ENCODE measurements at places on chromosomes 2 and 18.

- DNase-seq, result no peak
Observed at GRCh38 chr2:150917961-150918713, 343.5 kb downstream of the RBM43 start.

GRCh38 chr2:233312874-233313273 lies 5.3 kb downstream of the SAG start:
- no peak for DNase-seq

GRCh38 chr2:19355014-19355405 lies 3.4 kb downstream of the OSR1 start:
- no peak for DNase-seq

DNA sequence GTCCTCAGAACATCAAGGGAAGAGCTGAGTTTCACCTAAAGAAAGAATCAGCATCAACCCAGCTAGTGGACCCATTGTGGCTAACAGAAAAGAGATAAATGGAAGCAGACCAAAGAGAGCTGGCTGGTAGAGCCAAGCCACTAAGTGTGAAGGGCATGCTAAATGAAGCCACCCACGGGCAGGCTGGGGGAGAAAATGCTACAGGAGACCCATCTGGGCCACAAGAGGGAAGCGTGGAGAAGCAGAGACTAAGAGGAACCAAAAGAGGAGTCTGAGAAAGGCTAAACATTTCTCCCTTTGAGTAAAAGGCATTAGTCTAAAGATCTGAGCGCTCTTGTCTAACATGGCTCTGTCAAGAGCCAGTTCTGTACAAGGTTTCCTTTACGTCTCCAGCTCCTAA lies 15.8 kb downstream of the CWC22 start:
- no peak for DNase-seq

GRCh38 chr2:196137271-196137670 lies 34.1 kb downstream of the STK17B start:
- no peak for DNase-seq

- DNase-seq, result no peak
Observed at GRCh38 chr2:149651229-149651628, 63.7 kb upstream of the MMADHC start.

DNA sequence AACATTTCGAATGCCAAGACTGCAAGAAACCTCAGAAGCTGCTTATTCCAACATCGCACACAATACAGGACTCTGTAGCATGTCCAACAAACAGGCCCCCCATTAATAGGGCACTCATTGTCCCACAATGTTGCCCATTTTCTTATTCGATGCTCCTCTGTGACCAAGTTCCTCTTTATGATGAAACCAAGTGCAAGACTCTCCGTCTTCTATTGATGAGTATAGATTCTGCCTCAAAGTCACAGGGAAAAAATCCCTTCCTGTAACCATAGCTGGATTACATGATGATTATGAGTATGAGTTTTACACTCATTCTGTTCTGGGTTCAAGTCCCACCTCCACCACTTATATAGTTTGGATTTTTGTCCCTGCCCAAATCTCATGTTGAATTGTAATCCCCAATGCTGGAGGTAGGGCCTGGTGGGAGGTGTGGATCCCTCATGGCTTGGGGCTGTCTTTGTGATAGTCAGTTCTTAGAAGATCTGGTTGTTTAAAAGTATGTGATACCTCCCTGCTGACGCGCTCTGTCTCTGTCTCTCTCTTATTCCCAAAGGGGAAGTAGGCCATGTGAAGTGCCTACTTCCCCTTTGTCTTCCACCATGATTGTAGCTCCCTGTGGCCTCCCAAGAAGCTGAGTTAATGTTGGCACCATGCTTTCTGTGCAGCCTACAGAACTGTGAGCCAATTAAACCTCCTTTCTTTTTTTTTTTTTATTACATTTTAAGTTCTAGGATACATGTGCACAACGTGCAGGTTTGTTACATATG lies 148.7 kb downstream of the OSR1 start:
- no peak for DNase-seq

DNA sequence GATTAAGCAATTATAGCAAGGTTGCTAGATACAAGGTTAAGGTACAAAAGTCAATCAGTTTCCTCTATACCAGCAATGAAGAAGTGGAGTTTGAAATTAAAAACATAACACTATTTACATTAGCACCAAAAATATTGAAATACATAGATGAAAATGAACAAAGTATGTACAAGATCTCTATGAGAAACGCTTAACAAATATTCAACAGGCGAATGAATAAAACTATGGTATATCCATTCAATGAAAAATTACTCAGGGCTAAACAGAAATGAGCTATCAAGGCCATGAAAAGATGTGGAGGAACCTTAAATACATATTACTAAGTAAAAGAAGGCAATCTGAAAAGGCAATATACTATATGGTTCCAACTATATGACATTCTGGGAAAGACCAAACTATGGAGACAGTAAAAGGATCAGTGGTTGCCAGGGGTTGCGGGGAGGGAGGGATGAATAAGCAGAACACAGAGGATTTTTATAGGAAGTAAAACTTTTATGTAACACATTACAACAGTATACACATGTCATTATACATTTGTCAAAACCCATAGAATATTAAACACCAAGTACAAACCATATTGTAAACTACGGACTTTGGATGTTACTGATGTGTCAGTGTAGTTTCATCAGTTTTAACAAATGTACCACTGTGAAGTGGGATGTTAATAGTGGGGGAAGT lies 62.1 kb downstream of the RMDN2 start:
- no peak for DNase-seq

- DNase-seq, result no peak
Observed at GRCh38 chr2:34379586-34379985, 780.5 kb upstream of the FAM98A start.

- no peak for DNase-seq
Observed at GRCh38 chr18:69564602-69565001, 163.9 kb downstream of the DOK6 start.

- DNase-seq, result no peak
Observed at GRCh38 chr2:129902731-129903585, 76.5 kb upstream of the RAB6C start.

DNA sequence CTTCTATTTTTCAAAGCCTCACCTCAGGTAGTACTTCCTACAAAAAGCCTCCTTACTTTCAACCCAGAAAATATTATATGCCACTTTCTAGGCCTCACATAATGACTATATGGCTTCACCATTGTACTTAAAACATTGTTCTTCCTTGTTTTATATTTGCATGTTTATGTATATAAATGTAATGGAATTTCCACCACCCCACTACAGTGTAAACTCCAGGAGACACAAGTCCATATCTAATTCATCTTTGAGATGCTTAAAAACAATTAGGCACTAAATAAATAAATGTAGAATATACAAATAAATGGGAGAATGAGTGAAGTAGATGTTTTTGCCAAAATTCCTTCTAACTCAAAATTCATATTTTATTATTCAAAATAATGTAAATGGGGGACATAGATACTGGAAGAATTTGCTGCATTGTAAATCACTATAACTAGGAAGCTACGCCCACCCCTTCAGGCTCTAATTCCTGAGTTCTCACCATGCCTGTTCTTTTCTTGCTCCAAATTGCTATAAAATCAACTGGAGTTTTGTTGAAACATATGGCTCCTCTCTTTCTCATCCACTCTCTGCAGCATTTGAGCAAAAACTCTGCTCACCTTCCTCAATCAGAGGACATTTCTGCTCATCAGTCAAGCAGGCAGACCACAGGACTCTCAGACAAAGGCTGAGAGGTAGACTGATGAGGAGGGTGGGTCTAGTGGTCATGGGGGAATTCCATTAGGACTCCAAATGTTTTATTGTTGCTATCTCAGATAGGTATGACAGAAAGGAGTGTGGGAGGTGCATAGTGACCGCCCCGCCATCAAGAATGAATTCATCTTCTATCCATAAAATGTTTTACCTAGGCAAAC lies 243.0 kb downstream of the HNMT start:
- no peak for DNase-seq

DNA sequence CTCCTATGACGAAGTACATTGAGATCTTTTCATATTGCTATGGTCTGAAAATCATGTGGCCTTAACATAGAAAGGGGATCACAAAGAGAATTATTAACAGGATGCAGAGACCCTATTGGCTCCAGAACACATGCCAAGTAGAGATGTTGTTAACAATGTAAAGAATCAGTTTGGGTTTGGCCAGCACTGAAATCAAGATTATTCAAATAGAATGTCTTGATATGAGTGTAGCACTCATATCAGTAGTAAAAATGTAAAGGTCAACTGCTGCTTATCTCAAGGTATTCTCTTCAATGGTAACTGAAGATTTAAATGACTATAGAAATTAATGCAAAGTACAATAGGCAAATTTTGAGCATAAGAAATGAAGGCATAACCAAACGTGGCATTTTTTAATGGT lies 262.8 kb downstream of the PTH2R start:
- no peak for DNase-seq

DNA sequence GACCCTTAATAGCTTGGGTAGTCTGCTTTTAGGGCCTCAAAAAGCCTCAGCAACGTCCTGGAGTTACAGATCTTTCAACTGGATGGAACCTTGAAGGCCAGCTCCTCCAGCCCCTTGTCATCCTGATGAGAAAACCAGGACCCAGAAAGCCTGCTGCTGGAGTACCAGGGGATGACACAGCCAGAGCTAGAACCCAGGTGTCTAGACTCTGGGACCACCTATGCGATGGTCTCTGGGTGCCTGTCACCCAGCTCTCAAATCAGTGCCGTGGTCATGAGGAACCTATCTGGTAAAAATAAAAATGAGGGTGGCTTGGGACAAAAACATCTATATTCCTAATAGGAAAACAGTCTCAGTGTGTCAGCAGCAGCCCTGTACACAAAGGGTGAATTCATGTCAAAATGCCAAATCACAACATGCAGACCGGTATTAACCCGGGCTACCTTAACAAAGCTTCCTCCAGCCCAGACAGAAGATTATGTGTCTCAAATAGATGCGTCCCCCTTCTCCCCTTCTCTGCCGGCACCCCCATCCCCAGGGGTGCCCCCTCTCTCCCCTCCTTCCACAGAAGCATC lies 28.5 kb downstream of the SMAD7 start:
- DNase-seq, result no peak

DNA sequence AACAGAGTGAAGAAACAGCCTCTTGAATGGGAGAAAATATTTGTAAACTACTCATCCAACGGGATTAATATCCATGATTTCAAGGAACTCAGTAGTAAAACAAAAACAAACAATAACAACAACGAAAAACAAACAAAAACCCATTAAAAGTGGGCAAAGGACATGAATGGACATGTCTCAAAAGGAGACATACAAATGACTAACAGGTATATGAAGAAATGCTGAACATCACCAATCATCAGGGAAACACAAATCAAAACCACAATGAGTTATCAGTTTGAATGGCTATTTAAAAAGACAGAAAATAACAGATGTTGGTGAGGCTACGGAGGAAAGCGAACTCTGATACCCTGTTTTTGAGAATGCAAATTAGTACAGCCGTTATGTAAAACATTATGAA lies 224.8 kb upstream of the NRXN1 start:
- no peak for DNase-seq

GRCh38 chr18:44723411-44723810 lies 42.7 kb downstream of the SETBP1 start:
- DNase-seq, result no peak

DNA sequence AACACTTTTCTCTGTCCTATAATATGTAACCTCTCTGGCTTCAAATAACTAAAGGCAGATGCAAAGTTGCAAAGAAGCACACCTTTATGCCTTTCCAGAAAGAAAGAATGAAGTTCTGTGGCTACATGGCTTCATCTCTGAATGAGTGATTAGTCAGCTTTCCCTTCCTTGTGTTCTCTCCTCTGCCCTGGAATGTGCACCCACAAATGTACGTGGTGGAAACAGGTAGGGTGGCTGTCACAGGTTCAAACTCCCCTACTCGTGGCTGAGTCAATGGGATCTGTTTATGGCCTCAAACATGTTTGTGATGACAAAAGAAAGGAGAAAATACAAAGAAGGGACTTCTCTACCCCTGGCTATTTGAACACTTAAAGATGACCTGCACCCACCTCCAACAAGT lies 55.5 kb upstream of the ACVR2A start:
- DNase-seq, result no peak

- DNase-seq, result no peak
Observed at GRCh38 chr2:128640845-128641360, 322.2 kb upstream of the HS6ST1 start.

DNA sequence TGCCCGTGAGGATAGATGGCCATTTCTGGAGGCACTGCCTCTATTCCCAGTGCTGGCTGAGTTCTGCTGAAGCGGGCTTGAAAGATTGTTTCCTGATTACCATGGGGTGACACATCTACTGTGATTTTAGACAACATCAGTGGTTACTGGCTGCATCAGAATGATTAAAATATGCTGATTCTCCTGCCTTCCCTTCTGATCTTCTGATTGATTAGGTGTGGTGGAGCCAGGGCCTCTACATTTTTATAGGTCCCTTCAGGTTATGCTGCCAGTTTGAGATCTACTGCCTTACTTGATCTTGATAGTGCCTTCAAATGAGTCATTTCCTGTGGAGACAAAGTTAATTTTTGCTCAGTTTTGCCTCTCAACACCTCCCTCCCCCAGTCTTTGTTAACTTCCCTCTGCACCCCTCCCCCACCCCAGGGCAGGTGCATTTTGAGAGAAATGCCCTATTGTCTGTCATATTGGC lies 31.6 kb upstream of the SNORC start:
- DNase-seq, result no peak

GRCh38 chr2:229408356-229408755 lies 137.3 kb upstream of the PID1 start:
- DNase-seq, result no peak

Data from DMS79 treated with DMSO at 0.1 percent for 48 hours (cell line).